Liver (tissue), 10 donors: ENCODE measurements at places on chromosomes 11 and 22.

DNA sequence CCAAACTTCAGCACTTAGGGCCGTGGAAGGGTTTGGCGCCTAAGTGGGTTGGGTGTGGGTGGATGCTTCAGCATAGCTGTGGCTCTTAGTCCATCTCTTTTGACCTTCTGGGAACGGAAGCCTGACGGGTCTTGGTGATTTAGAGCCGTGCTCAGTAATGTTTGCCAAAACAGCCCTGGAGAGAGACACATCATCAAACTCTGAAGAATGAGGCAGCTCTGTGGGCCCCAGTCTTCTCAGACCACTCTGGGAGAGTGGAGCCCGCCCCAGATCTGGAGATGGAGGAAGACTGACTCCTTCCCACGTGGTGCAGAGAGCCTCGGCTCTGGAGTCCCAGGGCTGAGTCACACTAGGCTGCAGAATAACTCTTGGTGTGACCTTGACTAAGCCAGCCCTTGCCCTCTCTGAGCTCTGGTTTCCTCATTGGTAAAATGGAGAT, 168.9 kb downstream of the C11orf91 start:
- DNase-seq, result no peak

DNA sequence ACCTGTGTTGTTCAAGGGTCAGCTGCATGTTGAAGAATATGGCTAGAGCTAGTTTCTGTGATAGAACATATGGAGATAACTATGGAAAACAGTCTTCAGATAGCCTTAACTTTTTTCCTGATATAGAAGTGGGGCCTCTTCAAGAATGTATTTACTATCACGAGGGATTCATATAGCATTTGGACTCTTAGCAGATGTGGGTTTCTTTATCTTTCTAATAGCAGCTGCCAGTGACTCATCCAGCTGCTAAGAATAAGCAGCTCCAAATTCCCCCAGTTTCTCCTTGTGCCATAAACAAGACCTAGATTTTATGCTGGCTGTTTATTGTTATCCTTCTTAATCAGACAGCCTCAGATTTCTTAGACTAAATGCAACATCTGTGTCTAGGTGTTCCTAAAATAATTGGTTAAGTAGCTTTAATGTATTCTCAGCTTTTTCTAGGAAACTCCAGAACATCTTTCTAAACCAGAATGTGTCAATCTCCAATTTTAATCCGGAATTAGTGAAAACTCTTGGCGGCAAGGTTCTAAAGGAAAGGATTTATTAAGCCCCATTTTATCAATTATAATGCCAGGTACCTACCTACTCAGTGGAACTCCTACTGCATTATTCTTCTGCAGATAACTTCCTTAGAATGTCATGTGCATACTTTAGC, 119.8 kb downstream of the CSTPP1 start:
- DNase-seq, result no peak

DNA sequence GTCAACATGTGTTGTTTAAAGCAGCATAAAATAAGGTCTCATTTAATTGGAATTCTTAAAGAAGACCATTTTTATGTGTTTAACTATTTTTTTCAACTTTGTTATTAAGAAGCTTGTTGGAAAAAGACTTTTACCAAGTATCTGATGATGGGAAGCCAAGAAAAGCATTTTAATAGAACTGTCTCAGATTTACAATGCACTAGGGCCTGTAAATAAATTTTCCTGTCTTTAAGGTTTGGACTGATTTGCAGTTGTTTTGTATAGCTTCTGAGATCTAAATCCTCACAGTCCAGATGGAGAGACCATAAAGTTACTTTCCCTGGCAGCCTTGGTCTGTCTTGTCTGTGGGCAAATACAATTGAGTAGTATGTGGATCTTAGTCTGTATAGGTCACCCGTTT, 41.6 kb downstream of the EXT2 start:
- no peak for DNase-seq

DNA sequence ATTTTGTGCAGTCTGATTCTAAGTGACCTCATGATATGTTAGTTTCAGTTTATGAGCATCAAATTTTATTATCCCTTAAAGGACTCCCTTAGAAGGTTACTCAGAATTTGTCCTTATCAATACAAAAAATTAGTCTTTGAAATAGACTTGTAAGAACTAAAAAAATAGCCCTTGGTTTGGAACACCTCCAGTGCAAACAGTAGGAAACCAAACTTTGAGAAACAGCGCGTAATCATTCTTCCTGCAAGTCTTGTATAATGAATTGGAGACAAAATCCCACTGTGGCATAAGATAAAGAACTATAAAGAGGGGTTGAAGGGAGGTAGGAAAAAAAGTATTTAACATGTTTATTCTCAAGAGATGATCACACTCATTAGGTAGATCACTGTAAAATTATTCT, 10.8 kb upstream of the MSANTD4 start:
- no peak for DNase-seq

GRCh38 chr11:46304605-46305179, 27.2 kb downstream of the CREB3L1 start:
- DNase-seq, result no peak

DNA sequence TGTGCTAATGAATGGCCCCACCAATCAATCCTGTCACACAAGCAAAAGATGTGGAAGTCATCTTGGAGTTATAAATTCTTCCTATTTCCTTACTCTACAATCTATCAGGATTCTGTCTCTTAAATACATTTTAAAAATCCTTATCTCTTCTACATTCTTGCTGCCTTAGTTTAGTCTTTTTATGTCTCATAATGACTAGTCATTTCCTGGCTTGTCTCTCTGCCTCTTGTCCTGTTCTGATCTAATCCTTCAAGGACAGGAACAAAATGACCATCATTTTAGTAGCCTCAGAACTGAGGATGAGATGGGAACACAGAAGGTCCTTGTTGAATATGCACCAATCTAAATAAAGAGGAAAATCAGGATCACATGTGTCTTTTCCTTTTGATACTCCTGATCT, 56.6 kb upstream of the LIN7C start:
- DNase-seq, result no peak

GRCh38 chr11:23423656-23424055, 563.4 kb upstream of the CCDC179 start:
- no peak for DNase-seq

GRCh38 chr22:36762687-36763260, 13.1 kb downstream of the IFT27 start:
- no peak for DNase-seq

- no peak for DNase-seq
Observed at GRCh38 chr22:46153930-46154329, 3.6 kb downstream of the PPARA start.

DNA sequence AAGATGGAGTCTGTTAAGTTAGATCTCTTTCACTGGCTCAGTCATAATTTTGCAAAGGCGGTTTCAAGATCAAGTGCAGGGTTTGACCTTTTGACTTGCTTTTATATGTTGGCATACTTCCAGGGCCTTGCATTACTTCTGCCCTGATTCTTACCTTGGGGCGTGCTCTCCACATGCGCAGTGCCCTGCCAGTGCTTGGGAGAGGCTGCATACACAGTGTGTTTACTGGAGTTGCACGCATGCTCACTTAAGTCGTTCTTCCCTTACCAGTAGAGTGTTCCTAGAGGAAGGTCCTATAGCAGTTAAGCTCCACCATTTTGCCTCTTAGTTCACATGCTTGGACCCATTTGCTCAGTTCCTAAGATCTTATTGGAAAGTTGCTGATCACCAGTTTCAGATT, 21.0 kb upstream of the TMEM123 start:
- no peak for DNase-seq

- DNase-seq, result no peak
Observed at GRCh38 chr11:1746956-1747752, 3.2 kb downstream of the IFITM10 start.

- DNase-seq, result no peak
Observed at GRCh38 chr11:76217653-76218160, 11.4 kb upstream of the WNT11 start.

DNA sequence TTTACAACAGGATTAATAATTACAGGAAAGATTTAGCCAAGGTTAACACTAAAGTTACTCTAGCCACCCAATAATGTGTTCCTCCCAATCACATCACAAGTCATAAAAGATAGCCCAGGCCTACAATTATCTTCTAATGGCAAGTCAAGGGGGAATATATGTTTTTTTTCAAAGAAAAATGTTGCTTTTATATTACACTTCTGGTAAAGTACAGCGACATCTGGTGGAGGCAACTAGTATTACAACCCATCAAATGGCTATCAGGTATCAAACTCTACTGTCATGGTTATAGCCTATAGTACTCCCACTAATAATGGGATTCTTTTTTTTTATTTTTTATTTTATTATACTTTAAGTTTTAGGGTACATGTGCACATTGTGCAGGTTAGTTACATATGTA, 71.8 kb downstream of the XRRA1 start:
- DNase-seq, result no peak

DNA sequence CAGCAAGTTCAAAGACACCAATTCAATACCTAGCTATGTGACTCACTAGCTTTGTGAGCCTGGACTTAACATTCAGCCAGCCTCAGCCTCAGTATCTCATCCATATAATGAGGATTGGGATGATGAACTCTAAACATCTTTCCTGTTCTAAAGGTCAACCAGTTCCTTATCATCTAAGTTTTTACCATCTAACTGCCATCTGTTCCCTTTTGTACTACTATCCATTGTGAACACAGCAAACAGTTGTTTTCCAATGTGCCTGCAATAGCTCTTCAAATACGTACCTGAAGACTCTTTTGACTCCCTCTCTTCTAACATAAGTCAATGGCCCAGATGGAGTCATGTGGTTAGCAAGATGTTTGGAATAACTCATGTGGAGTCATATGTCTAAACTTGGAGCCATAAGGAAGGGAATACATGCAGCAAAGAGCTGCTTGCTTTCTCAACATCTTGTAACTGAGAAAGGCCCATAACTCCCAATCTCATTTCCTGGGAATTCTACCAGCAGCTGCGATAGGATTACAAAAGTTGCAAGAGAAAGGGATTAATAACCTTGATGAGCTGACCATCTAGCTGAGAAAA, 19.4 kb downstream of the SYTL2 start:
- no peak for DNase-seq

DNA sequence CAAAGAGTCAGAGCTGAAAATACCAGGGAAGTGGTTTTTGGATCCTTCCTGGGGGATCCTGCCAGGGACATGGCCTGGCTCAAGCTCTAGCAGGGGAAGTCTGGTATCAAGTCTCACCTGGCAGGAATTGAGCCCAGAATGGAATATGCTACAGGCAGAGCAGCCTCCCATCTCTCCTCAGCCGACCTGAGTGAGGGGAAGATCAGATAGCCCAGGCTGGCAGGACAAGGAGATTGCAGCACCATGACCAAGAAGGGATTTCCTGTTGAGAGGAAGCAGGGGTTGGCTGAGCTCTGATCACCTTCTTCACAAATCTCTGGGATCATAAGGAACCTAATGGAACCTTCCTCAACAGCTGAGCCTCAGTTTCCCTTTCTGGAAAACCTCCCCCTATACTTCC, 13.0 kb downstream of the OAF start:
- DNase-seq, result no peak

DNA sequence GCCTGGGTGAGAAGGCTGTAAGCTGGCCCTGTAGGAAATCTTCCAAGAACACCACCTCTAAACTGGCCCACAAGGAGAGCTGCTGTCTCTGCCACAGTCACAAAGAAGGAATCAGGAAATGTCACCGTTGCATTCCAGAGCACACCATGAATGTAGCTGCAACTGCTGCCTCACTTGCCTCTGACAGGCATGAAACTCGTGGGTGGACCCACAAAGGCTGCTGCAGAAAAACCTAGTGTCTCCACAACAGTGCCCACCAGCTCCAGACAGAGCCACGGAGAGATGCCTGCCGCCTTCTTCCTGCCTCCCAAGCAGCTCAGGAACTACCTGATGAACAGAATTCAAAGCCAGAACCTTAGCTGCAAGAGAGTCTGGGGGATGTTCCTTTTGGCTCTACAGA, 10.5 kb downstream of the DNAJB13 start:
- DNase-seq, result no peak

- DNase-seq, result no peak
Observed at GRCh38 chr11:12540913-12541582, 133.2 kb upstream of the TEAD1 start.

- DNase-seq, result no peak
Observed at GRCh38 chr22:44823806-44824205, 71.4 kb downstream of the ARHGAP8 start.

DNA sequence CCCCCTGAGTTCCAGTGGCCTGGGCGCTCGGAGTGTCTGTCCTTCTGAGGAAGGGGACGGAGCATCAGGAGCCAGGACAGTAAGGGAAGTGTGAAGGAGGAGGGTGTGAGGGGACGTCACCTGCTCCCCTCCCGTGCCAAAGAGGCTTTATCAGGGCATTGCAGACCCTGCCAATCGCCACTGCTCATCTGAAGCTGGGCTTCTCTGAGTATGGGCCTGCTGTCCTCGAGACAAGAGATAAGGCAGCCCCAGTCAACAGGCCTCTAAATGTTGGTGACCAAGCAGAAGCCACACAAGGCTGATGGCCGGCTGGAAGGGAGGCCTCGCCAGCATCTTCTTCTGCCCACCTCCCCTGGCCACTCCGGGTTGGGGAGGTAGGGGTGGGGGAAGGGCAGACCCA, 29.8 kb downstream of the LIF start:
- DNase-seq, result peak; percentile 83

DNA sequence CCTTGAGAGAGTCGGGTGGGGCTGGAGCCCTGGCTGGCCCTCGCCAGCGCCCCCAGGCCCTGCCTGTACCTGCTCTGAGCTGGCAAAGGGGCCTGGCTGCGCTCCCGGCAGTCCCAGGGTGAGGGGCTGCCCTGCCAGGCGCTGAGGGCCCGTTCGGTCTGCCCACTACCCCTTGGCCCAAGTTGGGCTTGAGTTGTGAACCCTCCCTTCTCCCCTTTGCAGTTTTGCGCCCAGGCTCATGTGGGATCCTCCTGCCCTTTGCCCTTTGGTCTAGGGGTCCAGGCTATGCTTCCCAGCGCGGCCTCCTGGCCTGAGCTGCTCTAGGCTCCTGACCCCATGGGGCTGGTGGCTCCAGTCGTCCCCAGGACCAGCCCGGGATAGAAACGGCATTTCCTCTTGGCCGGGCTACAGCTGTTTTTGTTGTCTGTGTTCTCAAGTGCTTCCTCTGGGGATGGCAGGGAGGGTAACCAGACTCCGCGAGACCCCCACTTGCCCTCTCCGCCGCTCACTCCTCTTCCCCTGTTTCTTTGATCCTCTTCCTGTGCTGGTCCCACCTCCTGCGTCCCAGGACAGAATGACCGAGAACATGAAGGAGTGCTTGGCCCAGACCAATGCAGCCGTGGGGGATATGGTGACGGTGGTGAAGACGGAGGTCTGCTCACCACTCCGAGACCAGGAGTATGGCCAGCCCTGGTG, 34.9 kb downstream of the PRDM11 start:
- DNase-seq, result no peak

DNA sequence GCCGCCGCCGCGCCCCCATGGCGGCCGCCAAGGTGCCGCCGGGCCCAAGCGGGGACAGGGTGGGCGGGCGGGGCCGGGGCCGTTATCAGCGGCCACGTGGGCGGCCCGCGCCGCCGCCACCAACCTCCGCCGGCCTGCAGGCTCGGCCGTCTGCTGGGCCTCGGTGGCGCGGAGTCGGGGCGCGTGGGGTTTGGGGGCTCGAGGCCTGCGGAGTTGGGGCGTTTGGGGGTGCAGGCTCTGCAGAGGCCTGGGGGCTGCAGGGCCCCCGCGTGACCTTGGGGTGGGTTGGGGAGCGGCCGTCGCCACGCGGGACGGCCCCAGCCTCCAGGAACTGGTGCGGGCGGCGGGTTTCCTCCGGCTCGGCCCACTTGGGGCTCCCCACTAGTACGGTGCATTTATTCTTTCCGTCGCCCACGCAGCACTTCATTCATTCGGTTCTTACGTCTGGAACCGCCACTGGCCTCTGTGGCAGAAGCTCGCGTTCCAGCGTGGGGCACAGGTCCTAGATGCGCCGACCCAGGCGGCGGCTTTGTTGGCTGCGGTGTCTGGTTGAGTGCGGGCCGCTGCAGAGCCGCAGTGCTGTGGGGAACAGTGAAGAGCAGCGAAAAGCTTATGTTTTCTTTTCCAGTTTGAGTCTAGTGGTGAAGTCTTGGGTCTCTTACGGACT, 740 bp upstream of the TRMT2A start:
- DNase-seq, result no peak
